ENCODE measurements at places on chromosomes 13 and 19.

- peak; percentile 82 for DNase-seq
These were observed 3.9 kb downstream of the TMEM147 start for GRCh38 chr19:35549174-35549788.

DNA sequence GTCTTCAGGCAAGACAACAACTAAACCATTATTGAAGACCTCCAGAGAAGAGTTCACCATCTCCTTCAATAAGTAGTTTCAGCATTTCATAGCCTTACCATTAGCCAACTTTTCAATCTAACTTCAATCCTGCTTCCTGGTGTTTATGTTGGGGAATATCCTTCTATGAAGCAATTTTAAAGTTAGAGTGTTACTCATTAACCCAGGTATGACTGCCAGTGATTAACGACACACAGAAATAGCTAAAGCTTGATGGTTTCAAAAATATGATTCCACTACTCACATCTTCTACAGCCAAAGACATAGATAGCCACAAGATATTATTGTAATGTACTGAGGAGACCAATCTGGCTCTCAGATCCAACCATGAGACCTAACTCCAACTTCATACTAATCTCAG, 403.2 kb downstream of the EFNB2 start:
- DNase-seq = no peak

DNA sequence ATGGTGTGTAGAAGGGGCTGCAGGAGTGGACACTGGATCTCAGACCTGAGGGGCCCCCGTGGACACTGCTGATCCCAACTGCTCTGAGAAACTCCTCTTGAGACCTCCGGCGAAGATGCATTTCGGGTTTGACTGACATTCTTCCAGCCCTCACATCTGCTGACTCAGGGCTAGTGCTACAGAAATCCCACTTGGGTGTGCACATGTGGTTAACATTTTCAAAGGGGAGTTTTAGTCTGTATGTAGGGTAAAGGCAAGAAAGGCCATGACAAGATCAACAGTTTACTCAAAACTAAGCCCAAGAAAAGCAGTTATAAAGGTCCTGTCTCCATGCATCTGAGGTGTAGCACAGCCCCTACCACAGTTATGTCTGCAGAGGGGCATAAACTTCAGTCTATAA, 31.2 kb downstream of the DLEU7 start:
- DNase-seq = no peak

DNA sequence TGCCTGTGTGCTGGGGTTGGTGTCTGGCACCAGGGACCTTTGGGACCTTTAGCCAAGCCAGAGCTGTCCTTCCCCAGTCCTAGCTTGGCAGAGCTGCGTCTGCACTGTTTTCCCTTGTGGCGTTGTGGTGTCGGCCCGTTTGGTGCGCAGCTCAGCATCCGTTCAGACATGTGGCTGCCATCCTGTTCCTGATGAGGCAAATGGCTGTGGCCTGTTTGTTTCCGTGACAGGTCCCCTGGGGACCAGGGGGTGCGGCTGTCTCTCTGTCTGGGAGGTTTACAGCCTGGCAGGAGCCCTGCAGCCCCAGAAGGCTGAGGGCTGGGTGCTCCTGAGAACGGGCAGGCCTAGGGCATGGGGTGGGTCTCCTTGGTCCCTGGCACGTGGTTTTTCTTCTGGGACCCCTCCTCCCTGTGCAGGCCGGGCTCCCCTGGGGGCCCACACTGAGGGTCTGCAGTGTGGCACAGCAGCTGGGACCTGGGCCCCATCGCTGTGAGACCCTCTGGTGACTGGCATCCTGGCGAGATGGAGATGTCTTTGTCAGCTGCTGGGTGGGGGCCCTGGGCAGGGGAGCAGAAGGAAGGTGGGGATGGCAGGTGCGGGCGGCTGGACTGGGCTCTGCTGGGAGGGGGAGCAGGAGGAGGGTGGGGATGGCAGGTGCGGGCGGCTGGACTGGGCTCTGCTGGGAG, 4.0 kb downstream of the SPPL2B start:
- DNase-seq = no peak

- DNase-seq = no peak
These were observed 69.9 kb upstream of the RAP2A start for GRCh38 chr13:97364031-97364430.

All from dermis blood vessel endothelial cell (primary cell).